ENCODE measurements at places on chromosomes 6 and 20. TPM values are rescaled to one million over a fixed set of nuclear protein-coding genes. Genes with fewer than 3 reads are reported as not detected.

Gene EPHA7
- total RNA-seq: not detected

Gene RBPJL
- not detected for total RNA-seq

Gene TSPO2
- not detected for total RNA-seq

Gene ZNF512B
- total RNA-seq: 10.2 TPM

Gene OOEP
- 0.43 TPM for total RNA-seq

Gene UBE3D
- 6.6 TPM for total RNA-seq

Gene DHX16
- total RNA-seq: 22.9 TPM

Gene C6orf52
- total RNA-seq: 0.65 TPM

Gene ULBP3
- 21.7 TPM for total RNA-seq

Gene SLC22A23
- 8.8 TPM for total RNA-seq

Gene SOX18
- total RNA-seq: not detected

Gene CPXM1
- 0.22 TPM for total RNA-seq

Gene LTV1
- 21.0 TPM for total RNA-seq

Gene INSM1
- not detected for total RNA-seq

Gene PAQR8
- total RNA-seq: 5.4 TPM

Gene CYP21A2
- not detected for total RNA-seq

Gene FNDC11
- total RNA-seq: 0.26 TPM

Gene STX11
- total RNA-seq: 0.91 TPM

Gene KIAA0408
- 2.0 TPM for total RNA-seq

Gene EYA4
- total RNA-seq: 0.32 TPM

Gene FOXP4
- 3.8 TPM for total RNA-seq

Gene SLA2
- under 0.01 TPM for total RNA-seq

Gene PRSS35
- total RNA-seq: 2.9 TPM

Gene NKAIN4
- not detected for total RNA-seq

Gene KCNK5
- 0.76 TPM for total RNA-seq

Gene OR11A1
- not detected for total RNA-seq

Gene CRISP3
- total RNA-seq: not detected

Gene EEF1A2
- not detected for total RNA-seq

Gene DCDC2
- total RNA-seq: not detected
